ENCODE measurements at places on chromosomes 7 and 10.

DNA sequence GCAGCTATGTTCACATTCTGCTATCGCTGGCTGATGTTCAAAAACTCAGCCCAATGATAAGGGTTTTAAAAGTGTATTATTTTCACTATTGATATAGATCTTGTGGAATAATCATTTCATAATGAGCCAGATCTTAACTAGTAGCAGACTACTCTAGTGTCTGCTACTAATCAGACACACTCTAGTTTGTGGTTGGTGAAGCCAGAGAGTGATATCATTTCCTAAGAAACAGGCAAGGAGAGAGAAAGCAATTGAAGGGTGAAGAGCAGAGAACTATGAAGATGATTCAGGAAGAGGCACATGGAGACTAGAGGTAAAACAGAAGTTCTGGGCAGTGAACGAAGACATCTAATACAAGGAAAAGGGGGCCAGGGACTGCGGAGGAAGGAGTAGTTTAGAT lies 58.2 kb upstream of the BET1 start:
- DNase-seq: no peak

- DNase-seq: no peak
Observed at GRCh38 chr10:3451516-3452172, 279.1 kb upstream of the PITRM1 start.

DNA sequence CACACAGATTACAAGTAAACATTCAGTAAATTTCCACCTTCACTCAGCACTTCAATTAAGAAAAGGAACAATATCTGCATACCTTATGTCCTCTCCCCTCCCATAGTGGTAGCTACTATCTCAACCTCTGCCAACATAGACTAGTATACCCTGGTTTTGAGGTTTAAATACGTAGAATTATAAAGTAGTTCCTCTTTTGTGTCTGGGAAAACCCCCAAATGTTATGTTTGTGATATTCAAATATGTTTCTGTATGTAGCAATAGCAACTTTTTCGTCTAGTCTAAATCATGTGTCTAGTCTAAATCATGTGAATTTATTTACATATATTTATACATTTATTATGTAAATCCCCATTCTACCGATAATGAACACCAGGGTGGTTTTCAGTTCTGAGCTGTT lies 13.2 kb upstream of the CAMK2B start:
- no peak for DNase-seq

DNA sequence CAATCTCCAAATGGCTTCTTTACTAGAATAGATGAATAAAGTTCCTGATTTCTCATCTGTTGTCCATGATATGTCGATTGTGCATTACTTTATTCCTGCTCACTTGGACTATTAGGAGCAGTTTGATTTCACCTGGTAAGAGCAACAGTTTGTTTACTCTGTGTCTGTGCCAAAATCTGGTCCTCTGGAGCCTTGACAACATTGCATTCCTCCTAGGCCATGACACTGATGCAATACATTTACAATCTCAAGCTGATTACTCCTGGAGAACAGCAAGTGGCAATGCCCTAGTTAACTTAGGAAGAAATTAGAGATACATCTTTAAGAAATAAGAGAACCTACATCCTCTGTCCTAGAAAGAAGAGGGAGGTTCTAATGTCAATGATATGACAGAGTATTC lies 71.8 kb downstream of the SGCE start:
- DNase-seq: no peak

DNA sequence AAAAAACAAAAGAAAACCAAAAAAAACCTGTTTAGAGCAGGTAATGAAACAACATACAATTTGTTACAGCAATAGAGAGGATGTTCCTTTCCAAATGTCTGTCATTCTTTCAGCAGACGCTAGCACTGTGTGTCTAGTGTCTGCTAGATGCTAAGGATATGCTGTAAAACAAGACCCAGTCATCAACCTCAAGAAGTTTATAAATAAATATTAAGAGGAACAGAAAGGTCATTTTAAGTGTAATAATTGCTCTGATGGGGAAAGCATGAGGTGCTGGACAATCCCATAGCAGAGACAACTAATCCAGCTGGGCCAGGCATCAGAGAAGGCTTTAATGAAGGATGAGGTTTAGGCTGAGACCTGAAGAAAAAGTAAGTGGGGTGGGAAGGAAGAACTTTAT lies 23.3 kb upstream of the ASCC1 start:
- DNase-seq: no peak

DNA sequence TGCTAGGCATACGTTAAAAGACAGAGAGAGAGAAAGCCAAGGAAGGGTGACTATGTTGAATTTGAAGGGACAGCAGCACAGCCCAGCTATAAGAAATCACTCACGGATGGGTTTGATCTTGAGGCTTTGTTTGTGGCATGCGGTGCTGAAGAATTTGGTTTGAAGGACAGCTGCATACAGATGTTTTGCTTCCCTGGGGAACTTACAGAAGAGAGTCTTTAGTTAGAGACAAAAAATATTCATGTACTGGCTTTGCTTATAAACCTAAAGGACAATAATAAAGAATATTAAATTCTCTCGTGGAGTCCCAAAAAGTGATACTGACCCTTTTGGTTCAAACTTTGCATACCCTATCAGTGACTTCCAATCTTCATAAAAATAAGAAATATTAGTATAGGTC lies 491.4 kb downstream of the NEBL start:
- DNase-seq: no peak

DNA sequence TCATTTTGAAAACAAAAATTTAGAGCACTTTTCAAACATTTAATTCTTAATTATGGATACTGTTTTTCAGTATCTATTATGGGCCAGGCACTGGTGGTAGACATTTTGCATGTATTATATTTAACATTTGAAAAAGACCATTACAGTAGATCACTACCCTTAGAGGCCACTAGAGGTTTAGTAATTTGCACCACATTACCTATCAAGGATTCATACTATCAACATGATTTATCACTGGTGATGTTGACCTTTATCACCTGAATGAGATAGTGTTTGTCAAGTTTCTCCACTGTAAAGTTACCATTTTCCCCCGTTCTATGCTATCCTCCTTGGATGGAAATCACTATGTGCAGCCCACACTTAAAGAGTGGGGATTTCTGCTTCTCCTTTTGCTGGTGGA lies 4.4 kb upstream of the SNX13 start:
- no peak for DNase-seq

DNA sequence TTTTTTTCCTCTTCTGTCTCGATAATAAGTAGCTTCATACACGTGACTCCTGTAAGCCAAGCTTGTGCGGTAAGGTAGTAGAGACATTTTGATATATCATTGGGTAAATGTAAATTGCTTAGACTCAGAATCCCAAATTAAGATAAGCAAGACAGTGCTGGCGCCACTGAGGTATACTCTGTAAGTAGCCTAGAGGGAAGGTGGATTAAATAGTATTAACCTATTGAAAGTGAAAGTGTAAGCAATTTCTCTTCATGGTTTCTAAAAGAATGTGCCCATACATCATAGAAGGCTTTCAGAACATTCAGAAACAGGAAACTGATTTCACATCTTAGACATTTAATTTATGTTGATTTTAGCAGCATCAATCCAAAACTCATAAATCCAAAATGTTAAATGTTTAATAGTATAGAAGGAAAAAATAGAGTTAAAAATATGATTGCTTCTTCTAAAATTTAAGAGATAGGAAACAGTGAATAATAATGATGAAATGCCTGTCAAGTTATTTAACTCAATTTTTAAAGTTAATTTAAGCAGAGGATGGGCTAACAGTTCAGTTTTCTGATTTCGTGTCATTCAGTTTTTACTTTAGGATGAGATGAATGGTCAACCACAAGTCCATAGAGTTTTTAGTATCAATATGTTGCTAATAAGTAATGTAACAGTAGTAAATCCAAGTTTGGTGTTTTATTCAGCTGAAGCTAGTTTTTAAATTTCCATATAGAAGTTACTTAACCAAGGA lies 36.8 kb downstream of the LRRC72 start:
- no peak for DNase-seq

- no peak for DNase-seq
Observed at GRCh38 chr7:72170475-72170874, 241.7 kb downstream of the CALN1 start.

DNA sequence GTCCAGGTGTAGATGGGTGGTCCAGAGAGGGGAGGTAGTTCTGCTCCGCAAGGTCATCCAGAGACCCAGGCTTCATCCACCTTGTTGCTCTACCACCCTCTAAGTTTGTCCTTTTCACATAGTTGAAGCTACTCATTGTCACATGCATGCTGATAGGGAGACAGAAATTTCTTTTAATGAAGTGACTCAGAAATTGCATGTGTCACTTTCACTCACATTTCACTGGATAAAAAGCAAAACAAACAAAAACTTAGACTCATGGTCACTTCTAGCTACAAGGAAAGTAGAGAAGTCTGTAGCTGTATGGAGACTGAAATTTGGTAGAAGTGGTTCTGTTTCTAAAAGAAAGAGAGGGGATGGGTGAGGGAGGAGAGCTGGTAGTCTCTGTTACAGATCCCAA lies 161.9 kb downstream of the SORCS3 start:
- DNase-seq: no peak

DNA sequence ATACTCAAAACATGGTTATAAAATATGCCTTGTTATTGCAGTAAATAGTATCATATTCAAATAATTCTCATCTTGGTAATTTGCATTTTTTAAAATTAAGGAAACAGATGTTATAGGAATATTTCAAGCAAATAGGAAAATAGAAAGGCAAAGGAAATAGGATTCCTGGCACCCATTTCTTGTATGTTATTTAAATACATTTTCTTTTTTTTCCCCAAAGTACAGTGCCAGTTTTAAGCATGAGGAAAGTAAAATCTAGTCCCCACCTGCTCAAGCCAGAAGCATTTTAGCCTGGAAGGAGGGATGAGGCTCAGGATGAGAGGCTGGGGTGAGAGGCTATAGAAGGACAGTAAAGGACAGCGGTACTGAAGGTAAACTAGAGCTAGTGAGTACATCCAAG lies 38.1 kb downstream of the GNAT3 start:
- DNase-seq: no peak

- no peak for DNase-seq
Observed at GRCh38 chr10:131223422-131223821, 88.1 kb downstream of the TCERG1L start.

DNA sequence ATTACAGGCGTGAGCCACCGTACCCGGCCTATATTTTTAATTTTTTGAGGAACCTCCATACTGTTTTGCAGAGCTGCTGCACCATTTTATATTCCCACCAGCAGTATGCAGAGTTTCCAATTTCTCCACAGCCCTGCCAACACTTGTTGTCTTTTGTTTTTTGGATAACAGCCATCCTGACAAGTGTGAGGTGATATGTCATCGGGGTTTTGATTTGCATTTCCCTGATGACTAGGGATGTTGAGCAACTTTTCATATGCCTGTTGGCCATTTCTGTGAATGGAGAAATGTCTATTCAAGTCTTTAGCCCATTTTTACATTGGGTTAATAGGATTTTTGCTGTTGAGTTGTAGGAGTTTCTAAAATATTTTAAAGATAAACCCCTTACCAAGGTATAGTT lies 22.2 kb downstream of the ENTPD7 start:
- DNase-seq: no peak

DNA sequence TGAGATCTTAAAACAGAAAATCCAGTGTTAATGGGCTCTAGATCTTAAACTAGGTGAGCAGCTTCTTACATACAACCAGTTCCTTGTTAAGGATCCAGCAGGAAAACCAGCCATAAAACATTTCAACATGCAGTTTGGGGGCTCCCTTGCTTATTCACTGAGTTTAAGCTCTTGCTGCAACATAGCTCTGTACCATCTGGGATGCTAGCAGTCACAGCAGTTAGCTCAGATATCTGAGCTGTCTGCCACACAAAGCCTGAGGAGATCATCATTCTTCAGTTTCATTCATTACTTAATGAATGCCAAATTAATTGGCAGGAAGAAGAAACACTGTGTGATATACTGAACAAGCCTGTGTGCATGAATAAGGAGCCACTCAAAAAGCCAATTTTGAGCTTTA lies 62.8 kb downstream of the PODXL start:
- DNase-seq: peak; percentile 73

- DNase-seq: no peak
Observed at GRCh38 chr10:132938472-132939339, 3.7 kb downstream of the CFAP46 start.

- no peak for DNase-seq
Observed at GRCh38 chr7:101630591-101630990, 1.5 kb upstream of the MYL10 start.

- DNase-seq: no peak
Observed at GRCh38 chr7:108568801-108569380, 615 bp downstream of the THAP5 start.

DNA sequence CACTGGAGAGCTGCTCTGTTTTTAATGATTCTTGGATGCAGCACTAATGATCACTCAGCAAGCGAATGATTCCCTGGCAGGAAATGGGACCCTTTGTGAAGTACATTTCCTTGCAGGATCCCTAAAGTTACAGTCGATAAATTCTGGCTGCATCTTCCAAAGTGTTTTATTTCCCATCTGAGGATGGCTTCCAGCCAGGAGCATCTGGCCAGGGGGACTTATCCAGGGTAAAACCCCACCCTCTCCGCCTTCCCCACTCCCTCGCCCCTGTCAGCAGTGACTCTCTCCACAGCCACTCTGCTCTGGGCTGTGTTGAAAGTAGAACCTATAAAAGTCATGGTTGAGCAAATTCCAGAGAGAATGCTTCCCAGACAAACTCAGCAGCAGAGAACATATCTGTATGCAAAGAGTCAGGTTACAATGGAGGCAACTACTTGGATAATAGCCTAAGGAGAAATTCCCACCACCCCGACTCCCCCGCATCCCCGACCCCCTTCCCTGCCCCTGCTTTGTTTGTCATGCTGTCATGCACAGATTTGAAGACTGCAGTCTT lies 111.0 kb upstream of the ANLN start:
- no peak for DNase-seq

GRCh38 chr7:101947899-101948298 lies 130.5 kb downstream of the CUX1 start:
- no peak for DNase-seq

GRCh38 chr10:113385021-113385999 lies 167.5 kb upstream of the HABP2 start:
- DNase-seq: peak; percentile 97
